GM12865 (cell line): ENCODE measurements at places on chromosomes 12 and 14.
A peak's percentile ranks its signal among the peaks of the same experiment; 100 is the strongest.

- no peak for DNase-seq
Measured at GRCh38 chr14:28116716-28117115, 649.9 kb upstream of the FOXG1 start.

DNA sequence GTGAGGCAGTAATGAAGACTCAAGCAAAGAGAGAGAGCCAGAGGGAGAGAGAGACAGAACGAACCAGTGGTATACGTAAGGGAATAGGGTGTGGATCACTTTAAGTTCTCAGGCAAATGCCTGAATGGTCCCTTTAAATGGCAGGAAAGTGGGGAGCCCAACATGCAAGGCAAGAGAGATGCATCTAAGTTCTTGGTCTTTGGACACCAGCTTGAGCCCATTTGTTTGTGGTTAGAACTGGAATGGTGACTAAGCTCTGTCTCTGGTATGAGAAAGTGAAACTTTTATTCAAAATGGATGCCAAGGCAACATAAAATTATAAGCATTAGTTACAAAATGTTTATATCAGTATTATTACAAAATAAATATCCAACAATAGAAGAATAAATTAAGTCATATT is 192.2 kb upstream of the ALG10 start:
- no peak for DNase-seq

DNA sequence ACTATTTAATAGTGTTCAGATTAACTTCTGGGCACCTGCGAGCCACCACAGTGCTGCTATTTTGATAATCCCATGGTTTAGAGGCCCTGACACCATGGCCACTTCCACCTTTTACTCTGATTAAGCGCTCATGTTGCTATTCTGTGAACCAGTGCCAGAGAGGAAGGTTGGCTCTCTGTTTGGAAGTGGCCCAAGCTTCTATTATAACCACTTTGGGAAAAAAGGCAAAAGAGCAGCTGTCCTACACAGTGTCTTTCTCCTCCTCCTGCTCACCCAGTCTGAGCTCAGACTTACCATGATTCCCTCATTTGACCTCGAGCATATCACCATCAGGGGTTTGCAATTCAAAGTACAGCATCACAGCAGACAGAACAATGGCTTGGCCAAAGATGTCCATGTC is 23.3 kb downstream of the DYRK2 start:
- no peak for DNase-seq

DNA sequence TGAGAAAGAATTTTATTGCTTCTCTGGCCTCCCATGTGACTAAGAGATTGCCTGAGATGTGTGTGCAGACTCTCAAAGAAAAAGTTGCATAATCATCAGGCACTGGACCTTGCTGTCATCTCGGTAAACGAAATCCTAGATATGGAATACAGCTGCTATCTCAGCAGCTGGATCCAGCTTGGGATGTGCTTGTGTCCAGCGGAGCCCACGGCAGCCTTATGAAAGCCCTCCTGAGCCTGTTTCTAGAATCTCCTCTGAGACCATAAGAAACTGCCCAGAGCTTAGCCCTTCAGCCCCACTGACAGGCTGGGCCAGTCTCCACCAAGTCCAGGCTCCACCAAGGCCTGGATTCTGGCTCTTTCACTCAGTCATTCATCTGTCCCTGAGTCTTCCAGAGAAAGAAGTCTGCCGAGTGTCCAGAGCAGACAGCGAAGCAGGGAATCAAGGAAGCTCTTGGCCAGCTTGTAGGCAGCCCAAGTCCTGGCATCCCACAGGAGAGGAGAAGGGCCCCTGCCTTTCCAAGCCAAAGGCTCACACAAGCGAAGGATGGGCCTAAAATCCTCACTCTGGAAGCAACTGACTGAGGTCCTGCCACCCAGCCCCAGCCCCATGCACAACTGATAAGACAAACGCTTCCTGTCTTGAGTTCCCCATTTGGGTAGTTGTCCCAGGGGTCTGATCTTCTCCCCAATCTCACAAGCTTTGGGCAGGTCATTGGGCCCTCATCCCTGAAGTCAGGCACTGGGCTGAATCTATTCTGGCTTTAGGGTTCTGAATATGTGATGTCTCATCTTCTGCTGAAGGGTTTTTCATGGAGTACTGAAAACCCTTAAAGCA is 97.8 kb downstream of the SEC23A start:
- DNase-seq: no peak

DNA sequence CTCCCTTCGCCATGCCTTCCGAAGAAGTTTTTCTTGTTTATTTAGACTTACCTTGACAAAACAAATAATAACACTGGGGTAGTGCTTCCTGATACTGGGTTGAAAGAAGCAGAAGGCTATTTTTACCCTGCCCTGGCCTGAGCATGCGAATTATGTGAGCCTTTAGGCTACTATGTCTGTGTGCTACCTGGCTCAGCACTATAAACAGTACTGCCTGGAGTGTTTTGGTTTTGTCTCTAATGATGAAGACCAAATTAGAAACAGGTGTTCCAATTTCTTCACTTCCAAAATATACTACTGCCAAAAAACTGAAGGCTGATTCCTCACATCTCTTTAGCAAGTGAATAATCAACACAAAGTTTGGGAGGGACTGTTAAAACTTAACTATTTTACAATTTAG is 7.6 kb upstream of the OVCH1 start:
- no peak for DNase-seq

GRCh38 chr14:22887990-22888378 is 5.0 kb downstream of the REM2 start:
- peak; percentile 87 for DNase-seq

DNA sequence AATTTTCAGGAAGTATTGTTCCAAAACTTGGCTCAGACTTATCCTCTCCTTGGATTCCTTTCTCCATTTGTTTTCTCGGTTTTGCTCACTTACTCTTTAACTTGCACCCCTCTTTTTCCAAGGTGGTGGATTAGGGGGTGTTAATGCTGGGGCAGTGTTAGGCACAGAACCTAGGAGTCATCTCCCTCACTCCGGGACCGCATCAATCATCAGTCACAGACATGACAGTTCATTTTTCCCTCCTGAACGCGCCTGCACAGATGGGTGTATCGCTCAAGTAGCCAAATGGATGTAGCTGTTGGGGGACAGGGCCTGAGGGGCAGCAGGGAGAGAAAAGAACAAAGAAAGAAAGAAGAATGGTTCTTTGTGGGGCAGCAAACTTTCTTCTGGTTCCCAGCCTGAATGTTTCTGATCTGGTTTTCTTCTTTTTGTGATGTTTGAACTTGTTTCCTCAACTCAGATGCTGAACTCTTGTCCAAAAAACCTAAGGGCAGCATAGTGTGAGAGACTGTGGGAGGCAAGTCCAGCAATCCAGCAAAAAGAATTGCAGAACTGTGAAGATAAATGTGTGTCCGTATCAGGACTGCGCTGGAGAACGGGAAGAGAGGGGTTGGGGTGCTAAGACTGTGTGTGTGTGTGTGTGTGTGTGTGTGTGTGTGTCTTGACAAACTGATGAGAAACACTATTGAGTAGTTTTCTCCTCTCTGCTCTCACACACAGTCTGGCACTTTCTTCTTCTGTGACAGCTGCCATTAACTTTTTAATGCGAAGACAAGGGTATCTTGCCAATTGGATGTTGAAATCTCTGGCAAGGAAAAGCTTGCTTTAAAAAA is 131.1 kb downstream of the FBXL14 start:
- no peak for DNase-seq

DNA sequence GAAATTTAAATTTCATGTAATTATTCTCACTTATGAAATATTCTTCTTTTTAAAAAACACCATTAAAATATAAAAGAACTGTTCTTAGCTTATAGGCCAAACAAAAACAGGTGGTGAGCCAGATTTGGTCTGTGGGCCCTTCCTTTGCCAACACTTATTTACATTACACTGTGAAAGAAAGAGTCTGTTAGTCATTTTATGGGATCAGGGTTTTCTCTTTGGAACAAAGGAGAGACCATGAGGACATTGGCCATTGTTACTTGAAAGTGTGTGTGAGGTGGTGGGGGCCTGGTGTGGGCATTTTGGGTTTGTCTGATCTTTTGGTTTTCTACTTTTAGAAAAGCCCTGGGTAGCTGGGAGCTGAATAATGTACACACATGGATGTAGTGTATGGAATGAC is 62.7 kb downstream of the TTC6 start:
- DNase-seq: no peak

DNA sequence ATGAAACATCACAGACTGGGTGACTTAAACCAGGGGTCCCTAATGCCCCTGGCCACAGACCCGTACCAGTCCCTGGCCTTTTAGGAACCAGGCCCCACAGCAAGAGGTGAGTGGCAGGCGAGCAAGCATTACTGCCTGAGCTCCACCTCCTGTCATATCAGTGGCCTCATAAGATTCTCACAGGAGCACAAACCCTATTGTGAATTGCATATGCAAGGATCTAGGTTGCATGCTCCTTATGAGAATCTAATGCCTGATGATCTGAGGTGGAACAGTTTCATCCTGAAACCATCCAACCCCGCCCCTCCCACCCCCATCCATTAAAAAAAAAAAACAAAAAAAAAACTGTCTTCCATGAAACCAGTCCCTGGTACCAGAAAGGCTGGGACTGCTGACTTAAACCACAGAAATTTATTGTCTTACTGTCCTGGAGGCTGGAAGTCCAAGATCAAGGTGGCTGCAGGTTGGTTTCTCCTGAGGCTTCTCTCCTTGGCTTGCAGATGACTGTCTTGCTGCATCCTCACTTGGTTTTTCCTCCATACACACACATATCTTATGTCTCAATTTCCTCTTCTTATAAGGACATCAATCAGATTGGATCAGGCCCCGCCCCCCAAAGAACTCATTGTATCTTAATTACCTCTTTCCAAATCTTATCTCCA is 235.9 kb downstream of the CHST11 start:
- no peak for DNase-seq

DNA sequence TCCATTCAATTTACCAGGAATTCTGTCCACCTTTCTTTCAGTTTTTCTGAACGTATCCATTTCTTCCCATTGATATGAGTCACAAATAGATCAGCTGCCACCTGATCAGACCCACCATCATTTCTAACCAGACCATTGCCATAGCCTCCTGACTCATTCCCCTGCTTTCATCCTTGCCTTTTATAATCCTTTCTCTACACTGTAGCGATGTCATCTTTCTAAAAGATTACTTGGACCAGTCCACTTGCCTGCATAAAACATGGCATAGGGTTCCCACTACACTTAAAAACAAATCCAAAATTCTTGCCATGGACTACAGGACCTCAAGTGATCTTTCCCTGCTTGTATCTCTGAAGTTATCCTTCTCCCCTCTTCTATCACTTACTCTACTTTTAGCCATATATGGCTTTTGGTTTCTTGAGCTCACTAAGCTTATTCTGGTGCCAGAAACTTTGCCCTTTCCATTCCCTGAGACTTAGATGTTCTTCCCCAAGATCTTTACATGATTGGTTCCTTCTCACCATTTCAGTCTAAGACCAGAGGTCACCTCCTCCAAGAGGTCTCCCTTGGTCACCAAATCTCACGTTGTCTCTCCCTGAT is 149.5 kb upstream of the KRR1 start:
- DNase-seq: no peak

GRCh38 chr12:6180268-6181051 is 19.7 kb upstream of the CD9 start:
- DNase-seq: no peak

GRCh38 chr12:119940897-119941296 is 48.1 kb upstream of the BICDL1 start:
- DNase-seq: no peak

- peak; percentile 59 for DNase-seq
Measured at GRCh38 chr12:44812062-44812461, 64.1 kb downstream of the NELL2 start.

DNA sequence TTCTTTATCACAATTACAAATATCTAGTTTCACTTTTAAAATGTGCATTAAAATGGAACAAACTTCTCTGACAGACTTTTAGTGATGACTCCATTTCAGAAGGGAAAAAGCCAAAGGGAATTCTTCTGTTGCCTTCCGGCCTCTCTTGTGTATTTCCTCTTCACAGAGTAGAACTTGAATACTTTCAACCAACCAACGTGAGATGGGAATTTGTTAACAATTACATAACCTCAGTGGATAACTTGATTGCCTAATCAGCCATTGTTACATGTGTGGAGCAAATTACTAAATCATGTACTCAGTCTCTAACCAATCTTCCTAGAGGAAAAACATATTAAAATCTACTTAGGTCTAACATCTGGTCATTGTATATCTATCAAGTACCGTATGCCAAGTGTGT is 291.1 kb downstream of the SYT1 start:
- DNase-seq: no peak

GRCh38 chr12:122363782-122364181 is 58.7 kb downstream of the CLIP1 start:
- no peak for DNase-seq

DNA sequence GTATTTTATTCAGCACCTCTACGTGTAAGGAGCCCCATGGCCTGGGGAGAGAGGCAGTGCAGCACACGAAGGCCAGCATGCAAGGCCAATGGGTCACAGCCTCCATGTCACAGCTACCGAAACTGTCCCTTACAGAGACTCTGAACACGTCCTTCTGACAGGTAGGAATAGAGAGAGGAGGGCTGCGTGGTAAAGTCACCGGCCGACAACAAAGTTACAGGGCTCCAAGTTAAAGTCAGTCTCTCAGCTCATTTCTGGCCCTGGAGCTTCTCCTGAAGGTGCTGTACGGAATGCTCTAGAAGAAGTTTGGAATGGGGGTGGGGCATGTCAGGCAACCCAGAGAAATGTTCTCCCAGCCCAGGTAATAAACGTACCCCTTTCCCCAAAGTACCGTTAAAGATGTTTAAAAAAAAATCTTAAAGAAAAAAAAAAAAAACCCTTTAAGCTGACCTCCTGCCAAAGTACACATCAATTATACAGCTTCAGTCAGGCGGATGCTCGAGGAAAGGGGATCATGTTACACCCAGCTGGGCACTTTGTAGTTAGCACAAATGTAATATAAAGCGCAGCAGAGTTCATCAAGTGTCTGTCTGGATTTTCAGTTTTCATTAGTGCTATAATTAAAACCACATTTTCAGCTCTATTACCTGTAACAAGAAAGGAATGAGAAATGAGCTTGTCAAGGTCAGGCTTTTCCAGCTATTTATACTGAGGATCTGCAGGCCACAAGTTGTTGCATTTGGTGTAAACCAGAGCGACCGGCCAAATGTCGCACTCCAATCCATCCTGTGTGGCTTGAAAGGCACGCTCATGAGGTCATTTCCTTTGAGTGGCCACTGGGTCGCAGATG is 53.3 kb upstream of the CDKN3 start:
- no peak for DNase-seq

DNA sequence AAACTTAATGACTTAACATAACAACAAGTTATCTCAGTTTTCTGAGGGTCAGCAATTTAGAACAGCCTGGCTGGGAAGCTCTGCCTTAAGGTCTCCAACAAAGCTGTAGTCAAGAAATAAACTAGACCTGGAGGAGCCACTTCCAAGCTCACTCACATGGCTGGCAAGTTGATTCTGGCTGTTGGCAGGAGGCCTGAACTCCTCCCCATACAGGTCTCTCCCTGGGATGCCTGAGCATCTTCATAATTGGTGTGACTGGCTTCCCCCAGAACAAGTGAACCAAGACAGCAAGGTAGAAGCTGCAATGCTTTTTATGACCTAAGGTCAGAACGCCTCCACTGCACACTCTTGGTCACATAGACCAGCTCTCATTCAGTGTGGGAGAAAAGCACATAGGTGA is 128.3 kb downstream of the SAMD4A start:
- no peak for DNase-seq

- no peak for DNase-seq
Measured at GRCh38 chr12:30725739-30726138, 29.0 kb downstream of the CAPRIN2 start.

GRCh38 chr12:95820096-95820703 is 29.6 kb upstream of the NTN4 start:
- no peak for DNase-seq
